ENCODE measurements at places on chromosomes 4 and X. TPM values are rescaled to one million over a fixed set of nuclear protein-coding genes. Genes with fewer than 3 reads are reported as not detected.

GRCh38 chr4:77430847-77431246 is 174.8 kb upstream of the CXCL13 start:
- no peak for DNase-seq

DNA sequence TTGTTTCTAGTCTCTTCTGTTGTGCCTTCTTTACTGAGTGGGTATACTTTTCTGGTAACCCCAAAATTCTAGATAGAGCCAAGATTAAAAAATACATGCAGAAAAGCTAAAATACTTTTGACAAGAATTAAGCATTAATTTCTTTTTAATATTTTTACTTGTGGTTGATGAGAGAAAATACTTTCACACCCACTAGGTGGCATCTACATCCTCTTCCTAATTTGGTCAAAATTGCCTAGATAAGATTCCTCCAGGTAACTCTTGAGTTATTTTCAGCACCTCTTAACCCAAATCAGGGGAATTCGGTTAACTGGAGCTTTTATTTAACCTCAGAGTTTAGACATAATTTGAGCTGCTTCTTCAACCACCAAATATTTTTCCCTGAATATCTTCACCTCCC is 28.4 kb upstream of the COX7B2 start:
- no peak for DNase-seq

DNA sequence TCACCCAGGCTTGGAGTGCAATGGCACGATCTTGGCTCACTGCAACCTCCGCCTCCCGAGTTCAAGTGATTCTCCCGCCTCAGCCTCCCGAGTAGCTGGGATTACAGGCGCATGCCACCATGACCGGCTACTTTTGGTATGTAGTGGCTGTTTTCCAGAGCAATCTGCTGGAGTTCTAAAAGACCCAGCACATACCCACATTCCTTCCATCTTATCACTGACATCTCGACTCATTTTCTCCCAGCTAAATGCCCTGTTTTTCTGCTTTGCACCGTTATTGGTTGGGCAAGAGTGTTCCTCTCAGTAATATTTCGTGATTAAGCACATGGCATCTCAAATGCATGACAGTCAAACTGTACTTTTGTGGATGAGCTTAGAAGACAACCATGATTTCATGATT is 53.7 kb downstream of the PRKX start:
- no peak for DNase-seq

GRCh38 chrX:13620207-13620606 is 32.7 kb upstream of the TCEANC start:
- DNase-seq = no peak

DNA sequence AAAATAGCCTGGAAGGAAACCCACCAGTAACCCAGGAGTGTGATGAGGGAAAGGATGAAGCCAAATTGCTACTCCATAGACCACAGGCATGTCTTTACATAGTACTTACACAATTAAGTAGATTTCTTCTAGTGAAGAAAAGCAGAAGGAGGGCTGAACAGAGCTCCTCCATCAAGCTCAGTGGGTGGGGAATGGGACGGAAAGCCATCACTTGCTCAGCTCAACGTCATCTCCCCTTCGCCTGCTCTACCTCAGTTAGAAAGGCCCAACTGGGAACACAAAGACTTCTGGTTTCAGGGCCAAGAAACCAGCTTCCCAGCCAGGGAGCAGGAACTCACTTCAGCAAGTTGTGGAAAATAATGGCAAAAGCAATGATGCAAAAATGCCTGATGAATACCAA is 36.6 kb downstream of the ADGRG2 start:
- DNase-seq = no peak

DNA sequence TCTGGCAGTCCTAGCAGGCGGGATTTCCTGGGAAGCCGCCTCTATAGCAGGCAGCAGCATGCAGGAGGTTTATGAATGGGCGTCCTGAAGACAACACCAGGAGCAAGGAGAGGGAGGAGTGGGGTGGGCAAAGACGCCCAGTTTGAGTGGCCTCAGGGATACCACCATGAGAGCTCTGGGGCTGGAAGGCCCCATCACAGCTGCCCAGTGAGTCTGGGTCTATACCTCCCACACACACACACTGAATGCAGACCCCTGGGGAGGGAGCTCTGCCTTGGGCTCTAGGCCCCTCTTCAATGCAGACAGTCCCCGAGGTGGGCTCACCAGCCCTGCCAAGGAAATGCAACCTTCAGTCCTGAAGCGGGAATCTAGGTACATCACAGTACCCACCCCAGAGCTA is 98.6 kb downstream of the AFAP1 start:
- DNase-seq = no peak

Gene CLDN22
- total RNA-seq = not detected

Gene GYPE
- total RNA-seq = 2.2 TPM

- DNase-seq = peak; percentile 41
Observed at GRCh38 chrX:68710870-68711576, 63.6 kb downstream of the STARD8 start.
